Mesothelial cell of epicardium (in vitro differentiated cells): ENCODE measurements at places on chromosomes 12 and 14.

DNA sequence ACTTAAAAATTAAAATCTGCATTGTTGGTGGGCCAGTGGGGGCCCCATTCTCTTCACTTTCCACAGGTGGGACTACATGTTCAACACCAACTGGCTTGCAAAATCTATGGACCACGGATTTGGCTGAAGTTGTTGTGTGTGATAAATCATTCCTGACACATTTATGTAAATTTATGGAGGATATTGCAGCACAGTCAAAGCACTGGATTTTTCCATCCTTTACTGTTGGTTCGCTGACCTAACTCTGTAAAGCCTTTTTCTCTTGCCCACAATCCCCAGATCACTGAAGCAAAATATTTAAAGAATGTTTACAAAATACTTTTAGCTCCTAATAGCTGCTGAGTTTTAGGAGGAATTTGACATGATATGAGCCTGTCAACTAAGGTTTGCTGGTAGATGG is 219.7 kb upstream of the PRICKLE1 start:
- no peak for DNase-seq

GRCh38 chr14:40374221-40374620 is 942.0 kb upstream of the FBXO33 start:
- DNase-seq, result no peak

- DNase-seq, result no peak
These were observed 75.3 kb upstream of the TMPO start for GRCh38 chr12:98439981-98440581.

DNA sequence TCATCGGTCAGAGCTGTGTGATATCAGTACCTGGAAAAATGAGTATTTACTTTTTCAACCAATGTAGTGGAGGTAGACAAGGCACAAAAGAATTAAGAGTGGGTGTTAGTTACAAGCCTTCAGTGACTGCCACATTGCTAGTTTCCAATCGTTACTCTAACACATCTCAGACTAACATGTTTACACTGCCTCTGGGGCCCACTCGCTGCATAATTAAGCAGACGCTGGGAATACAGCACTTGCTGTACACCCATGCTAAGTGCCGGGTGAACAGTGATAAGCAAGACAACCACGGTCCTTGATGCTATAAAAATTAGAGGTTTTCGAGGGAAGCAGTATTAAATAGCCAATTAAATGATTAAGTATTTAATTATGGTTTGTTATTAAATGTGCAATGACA is 1147.6 kb downstream of the AACS start:
- DNase-seq, result no peak

- DNase-seq, result no peak
These were observed 618.8 kb downstream of the RPS29 start for GRCh38 chr14:48967419-48967818.

DNA sequence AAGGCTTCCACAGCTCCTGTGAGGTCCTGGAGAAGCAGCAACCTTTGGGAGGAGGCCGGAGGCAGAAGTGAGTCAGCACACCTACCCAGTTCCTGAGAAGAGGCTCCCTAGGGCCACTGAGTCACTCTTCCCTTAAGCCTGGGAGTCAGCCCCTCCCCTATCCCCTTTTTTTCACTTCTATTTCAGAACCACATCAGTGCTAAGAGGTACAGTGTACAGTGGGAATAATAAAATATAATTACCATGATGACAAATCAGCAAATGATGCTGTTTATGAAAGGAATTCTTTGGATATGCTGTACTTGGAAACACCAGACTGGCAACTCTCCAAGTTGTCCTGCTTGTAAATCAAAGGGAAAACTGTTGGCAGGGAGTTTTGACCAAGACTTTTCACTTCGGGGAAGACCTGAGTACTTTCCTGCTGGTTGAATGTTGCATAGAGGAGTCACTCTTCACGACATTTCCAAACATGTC is 7.8 kb upstream of the TBPL2 start:
- DNase-seq, result no peak

GRCh38 chr12:112936927-112937326 is 1.3 kb upstream of the OAS3 start:
- no peak for DNase-seq

GRCh38 chr12:69466867-69467266 is 3.3 kb upstream of the FRS2 start:
- no peak for DNase-seq

DNA sequence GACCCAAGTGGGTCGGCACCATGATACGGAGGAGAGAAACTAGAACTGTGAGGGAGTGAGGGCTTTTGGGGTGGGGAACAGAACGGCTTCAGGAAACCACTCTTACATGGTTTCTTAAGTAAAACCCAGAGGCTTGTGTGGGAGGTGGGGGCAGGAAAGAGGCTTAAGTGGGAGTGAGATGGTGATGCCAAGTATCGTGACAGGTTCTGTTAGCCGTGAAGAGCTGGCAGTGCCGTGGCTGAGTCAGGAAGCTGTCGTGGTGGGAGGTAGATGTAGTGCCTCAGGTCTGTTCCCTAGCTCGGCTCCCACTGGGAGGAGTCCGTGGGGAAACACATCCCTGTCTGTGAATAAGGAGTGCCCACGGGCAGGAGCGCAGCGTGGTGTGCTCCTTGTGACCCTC is 185.8 kb upstream of the FKBP4 start:
- no peak for DNase-seq

DNA sequence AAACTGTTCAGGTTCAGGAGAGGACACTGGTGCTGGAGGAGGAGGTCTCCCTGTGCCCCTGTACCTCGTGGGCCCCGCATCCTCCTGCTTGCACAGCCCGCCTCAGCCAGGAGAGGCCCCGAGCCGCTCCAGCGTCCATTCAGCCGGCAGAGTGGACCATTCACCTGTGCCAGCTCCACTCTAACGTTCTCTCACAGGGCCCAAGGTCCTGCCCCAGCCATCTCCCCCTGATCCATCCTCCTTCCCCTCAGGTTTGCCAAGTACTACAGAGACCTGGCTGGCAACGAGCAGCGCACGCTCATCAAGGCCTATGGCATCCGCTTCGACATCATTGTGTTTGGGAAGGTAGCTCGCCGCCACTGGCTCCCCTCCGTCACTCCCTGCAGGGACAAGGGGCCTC is 22.2 kb downstream of the P2RX4 start:
- DNase-seq, result no peak

- no peak for DNase-seq
These were observed 56.8 kb downstream of the SPPL3 start for GRCh38 chr12:120847392-120847791.

DNA sequence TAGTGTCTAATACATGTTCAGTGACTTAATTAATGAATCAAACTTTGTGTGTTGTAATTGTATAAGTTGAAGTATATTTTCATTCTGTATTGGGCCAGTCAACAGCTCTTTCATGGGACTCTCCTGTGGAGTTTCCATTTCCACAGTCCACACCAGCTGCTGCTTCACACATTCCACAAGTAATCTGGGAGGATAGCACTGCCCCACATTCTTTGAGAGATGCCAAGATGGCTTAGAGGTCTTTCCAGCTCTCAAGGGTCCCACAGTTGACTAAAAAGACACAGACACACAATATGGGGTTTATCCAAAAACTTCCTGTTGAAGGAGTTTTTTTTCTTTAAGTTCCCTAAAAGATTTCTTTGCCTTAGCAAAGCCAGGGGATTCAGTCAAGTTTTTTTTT is 408.3 kb downstream of the AACS start:
- DNase-seq, result no peak

DNA sequence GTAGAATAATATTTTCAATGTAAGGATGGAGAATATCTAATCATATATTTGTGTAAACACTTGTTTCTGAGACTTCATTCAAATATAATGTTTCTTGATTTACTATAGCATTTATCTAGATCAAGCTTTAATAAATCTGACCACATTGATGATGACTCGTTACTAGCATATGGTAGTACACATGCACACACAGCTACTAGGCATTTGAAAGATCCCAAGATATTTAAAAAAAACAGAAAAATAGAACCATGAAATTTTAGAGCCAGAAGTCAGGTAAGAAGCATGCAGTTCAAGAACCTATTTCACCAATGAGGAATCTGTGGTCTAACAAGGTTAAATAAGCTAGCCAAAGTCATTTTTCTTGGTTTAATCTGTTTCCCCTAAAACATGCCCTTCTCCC is 32.0 kb downstream of the DCP1B start:
- no peak for DNase-seq

DNA sequence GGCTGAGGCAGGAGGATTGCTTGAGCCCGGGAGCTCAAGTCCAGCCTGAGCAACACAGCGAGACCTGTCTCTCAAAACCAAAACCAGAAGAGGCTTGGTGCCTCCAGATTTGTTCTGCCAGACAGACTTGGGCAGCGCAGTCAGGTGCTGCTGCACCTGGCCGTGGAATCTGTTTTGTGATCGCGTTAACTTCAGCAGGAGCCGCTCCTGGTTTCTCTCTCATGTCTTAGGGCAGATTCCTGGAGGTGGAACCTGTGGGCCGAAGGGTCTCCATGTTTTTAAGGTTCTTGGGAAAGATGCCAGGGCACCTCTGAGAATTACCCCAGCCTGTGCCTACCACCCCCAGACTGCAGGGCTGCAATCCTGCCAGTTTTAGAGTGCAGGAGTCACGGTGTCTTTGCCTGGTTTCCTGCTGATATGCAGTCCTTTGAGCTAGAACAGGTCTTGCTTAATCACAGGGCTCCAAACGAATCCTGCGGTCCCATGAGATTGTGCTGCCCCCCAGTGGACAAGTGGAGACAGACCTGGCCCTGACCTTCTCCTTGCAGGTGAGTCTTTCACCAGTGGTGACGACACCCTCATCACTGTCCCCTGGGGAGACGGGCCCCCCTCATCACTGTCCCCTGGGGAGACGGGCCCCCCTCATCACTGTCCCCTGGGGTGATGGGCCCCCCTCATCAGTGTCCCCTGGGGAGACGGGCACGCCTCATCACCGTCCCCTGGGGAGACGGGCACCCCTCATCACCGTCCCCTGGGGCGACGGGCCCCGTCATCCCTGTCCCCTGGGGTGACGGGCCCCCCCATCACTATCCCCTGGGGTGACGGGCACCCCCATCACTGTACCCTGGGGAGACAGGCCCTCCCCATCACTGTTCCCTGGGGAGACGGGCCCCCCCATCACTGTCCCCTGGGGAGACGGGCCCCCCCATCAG is 37.6 kb downstream of the PACS2 start:
- DNase-seq, result peak; percentile 89

GRCh38 chr12:41100572-41100971 is 87.5 kb upstream of the PDZRN4 start:
- DNase-seq, result no peak

GRCh38 chr12:897386-897785 is 52.1 kb downstream of the RAD52 start:
- DNase-seq, result no peak
